ENCODE measurements at places on chromosomes 5 and 9.

DNA sequence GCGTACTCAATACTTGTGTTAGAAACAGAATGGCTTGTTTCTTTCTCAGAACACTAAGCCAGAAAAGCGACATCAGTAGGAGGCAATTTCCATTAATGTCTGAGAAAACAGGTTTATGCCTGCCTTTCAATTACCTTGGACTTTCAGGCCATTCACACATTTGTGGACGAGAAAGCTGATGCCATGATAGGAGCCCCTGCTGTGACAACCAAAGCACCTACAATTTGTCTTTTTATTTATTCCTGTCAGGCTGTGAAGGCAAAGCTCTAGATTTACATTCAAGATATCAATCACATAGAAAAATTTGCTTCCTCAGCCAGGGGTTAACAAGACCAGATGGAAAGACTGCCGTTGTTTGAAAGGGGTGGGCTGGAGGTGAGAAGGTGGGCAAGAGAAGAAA, 76.2 kb downstream of the C7 start:
- DNase-seq: no peak

DNA sequence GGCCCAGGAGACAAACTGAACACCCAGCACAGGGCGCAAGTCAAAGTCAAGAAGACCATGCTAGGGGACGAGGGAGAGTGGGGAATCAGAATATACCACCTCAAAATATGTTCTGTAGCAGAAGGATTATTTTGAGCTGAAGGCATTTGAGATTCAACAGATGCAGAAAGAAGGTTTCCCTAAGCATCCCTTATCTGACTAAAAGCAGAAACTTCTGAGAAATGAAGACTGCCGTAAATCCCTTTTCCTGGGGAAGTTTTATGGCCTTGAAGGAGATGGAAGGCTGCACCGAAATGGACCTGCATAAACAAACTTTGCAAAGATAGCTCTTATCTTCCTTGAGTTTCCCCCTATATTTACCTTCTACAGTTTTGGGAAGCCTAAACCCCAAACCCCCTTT, 72.8 kb downstream of the PTTG1 start:
- DNase-seq: no peak

DNA sequence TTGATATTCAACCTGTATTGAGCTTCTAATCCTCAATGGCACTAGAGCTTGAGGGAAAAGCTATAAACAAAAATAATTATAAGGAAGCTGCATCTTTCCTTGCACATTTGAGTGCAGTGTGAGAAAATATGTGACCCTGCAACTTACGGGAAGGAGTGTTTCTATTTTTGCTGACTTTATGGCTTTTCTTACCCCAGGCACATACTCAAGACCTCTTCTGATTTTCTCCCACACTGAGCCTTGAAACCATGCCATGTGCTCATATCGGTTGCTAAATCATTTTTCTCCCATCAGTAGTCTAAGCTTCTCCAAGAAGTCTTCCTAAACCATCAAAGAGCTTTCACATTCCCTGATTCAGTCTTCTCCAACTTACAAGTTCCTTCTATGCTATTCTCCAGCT, 91.5 kb downstream of the CDH6 start:
- no peak for DNase-seq

GRCh38 chr9:99885747-99886146, 20.7 kb upstream of the STX17 start:
- no peak for DNase-seq

GRCh38 chr9:116939614-116940013, 252.5 kb downstream of the TRIM32 start:
- DNase-seq: no peak

DNA sequence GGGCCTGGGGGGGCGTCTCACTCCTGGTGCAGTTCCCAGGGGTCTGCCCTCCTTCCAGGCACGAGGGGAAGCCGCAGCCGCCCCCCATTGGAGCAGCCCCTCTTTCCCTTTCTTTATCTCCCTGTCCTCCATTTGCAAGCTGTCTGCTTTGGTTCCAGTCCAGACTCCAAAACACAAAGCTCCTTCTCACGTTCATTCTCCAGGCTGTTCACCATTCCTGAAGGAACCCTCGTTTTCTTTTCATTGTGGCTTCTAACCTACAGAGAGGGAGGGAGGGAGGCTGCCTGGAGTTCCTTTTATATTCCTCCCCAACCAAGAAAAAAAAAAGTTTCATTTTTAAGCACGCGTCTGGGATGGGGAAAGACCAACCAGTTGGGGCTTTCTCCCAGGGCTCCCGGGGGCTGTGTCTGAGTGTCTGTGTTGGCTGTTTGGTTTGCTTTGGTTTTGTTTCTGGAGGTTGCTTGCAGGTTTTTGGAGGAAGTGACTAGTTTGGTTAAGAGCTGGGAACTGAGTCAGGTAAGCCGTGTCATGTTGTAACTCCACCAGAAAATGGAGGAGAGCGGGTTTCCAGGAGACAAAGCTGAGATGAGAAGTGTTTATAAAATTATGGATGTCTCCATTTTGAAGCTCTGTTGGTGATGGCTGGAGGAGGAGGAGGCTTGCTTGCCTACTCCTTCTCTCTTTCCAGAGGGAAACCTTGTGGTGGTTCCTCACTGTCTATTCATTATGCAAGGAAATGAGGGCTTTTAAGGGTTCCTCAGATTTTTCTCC, 1.6 kb downstream of the ZNF462 start:
- DNase-seq: no peak

DNA sequence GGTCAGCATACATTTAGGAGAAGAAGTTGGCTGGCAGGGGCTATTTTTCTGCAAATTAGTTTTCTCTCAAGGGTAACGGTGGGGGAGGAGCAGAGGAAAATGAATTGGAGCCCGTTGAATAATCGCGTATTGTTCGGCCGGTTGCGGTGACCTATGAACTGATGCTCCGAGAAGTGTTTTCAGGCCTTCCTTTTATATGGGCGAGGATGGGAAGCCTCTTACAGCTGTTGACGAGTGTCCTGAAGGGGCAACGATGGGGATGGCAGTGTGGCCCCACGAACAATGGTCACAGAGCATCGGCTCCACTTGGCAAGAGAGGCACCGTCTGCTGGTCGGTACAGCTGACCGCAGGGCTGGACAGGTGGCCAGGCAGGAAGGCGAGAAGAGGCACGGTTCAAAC, 400.7 kb downstream of the ZSWIM6 start:
- DNase-seq: no peak

DNA sequence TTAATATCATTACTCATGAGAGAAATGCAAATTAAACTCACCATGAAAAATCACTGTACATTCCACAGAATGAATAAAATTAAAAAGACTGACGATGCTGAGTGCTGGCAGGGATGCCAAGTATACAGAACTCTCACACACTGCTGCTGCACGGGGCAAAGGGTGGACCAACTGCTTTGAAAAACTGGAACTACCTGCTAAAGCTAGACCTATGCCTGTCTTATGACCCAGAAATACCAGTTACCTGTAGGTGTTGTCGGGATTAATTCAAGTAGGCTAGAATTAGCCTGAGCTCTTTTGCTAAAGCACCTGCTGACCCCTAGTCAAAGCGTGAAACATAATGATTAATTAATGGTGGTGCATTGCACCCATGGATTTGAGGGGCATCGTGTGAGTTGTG, 36.5 kb upstream of the ANKRD18A start:
- no peak for DNase-seq

DNA sequence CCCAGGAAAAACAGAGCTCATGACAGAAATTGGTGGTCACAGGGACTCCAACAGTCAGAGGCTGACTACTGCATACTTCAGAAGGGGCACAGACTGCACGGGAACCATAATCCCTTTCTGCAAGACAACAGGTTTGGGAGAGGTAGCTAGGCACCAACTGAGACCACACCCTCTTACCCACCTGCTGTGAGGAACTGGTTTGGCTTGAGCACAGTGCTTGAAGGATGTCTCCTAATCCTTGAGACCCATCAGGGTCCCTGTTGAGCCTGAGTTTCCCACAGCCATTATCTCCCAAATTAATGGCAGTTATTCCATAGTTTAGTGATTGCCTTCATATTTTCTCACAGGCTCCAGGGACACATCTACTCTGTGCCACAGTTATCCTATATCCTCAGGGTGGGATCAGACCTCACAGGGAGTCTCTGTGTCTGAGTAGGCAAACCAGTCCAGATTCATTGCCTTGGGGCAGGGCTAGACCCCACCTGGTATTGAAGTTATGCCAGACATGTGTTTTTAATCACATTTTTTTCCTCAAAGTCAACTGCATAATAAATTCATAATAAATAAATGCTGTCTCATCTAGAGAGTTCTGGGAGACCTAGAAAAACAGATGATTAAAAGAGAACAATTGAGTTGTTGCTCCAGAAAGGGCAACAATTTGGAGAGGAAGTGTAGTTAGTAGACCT, 9.3 kb upstream of the CAST start:
- no peak for DNase-seq

GRCh38 chr5:178333821-178334481, 101.3 kb upstream of the PHYKPL start:
- DNase-seq: no peak

GRCh38 chr5:161847941-161848391, at the start of gene GABRA1:
TSS of gene GABRA1 (plus strand) at chr5:161848120. CDS start at chr5:161850811, 2,691 bp downstream.
- DNase-seq: no peak

DNA sequence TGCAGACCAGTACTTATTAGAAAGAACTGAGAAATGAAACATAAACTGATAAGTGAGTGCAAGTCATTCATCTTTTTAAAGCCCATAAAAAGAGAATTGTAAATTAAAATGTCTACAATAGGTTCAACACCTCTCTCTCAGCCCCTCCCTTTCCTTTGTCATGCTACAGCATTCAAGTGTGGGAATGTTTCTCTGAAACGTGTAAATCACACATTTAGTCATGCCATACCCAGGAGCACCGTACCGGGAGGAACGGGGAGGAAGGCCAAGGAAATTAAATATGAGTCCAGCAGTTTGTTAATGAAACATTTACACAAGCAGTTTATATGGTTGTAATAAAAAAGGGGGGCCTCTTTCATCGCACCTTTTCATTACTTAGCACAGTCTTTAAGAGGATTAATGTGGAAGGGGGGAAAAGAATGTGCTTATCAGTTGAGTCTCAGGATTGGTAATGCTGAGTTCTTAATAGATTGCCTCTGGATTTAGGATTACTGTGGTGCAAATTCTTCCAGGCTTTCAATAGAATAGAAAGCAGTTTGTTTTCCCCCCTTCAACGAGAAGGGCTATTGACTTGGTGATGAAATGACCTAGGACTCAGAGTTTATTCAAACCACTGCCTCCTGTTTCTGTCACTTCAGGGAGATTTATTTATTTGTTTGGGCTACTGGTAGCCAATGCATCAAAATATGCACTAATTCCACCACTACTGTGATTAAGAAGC, 176.0 kb upstream of the ZNF608 start:
- no peak for DNase-seq

GRCh38 chr9:76162751-76163500, 231.3 kb downstream of the RFK start:
- DNase-seq: no peak

DNA sequence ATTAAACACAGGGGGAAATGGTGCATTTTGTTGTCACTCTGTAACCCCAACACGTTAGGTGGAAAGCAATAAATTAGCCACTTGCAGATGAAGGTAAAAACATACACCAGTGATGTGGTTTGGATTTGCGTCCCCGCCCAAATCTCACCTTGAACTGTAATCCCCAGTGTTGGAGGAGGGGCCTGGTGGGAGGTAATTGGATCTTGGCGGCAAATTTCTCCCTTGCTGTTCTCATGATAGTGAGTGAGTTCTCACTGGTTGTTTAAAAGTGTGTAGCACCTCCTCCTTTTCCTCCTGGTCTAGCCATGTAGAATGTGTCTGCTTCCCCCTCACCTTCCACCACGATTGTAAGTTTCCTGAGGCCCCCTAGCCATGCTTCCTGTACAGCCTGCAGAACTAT, 17.2 kb downstream of the EPB41L4A start:
- DNase-seq: no peak

GRCh38 chr5:4246447-4246846, 650.8 kb downstream of the IRX1 start:
- DNase-seq: no peak

DNA sequence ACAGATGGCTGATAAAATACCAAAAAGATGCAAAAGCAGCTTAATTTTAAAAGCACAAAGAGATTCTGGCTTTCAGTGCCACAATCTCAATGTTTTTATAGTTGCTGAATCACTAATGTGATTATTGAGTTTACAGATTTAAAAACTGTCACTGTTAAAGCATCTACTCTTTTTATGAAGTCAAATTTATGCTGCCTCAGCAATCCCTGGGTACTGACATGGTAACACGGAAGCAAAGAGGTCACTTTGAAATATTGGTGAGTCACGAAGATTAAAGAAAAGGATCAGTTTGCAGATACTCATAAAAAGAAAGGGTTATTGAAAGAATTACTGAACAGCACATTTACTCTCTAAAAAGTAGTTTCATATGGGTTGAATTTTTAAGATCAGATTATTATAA, 39.7 kb upstream of the HMGCS1 start:
- no peak for DNase-seq

DNA sequence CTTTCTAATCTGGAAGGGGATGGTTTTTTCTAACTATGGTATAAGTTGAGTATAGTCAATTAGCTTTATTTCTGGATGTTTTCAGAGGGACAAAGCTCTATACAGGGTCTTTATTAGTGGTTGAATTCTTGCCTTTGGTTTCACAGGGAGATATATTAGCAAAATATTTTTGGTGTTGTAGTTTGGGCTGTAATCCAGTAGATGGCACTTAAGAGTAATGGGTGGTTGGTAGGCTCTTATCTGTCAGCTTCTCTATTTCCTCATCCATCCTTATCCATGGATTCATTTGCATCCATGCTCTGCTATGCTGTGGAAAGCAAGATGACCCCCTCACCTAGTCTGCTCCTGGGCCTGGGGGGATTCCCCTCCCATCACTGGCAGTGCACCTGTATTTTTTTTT, 363.6 kb upstream of the CYLC2 start:
- no peak for DNase-seq

- no peak for DNase-seq
Observed at GRCh38 chr9:135273008-135273407, 185.5 kb downstream of the OLFM1 start.

GRCh38 chr5:10704949-10705621, 55.9 kb downstream of the DAP start:
- DNase-seq: no peak

DNA sequence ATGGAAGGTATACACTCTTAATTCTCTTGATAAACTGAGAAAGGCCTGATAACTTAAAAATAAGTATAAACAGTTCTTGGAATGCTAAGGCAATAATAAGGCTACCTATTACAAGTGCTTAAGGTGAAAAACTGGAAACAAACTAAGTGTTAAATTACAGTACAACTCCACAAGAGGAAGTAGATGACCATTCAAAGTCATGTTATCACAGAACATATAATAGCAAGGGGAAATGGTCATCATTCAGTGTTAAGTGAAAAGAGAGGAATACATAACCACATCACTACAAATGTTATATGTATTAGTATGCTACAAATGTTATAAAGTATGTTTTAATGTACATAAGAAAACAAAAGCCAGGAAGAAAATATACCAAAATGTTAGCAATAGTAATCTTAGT, 135.9 kb downstream of the CCDC192 start:
- no peak for DNase-seq

GRCh38 chr9:81669866-81670265, 19.5 kb downstream of the TLE1 start:
- no peak for DNase-seq
